ENCODE measurements at places on chromosomes 3 and 15.

DNA sequence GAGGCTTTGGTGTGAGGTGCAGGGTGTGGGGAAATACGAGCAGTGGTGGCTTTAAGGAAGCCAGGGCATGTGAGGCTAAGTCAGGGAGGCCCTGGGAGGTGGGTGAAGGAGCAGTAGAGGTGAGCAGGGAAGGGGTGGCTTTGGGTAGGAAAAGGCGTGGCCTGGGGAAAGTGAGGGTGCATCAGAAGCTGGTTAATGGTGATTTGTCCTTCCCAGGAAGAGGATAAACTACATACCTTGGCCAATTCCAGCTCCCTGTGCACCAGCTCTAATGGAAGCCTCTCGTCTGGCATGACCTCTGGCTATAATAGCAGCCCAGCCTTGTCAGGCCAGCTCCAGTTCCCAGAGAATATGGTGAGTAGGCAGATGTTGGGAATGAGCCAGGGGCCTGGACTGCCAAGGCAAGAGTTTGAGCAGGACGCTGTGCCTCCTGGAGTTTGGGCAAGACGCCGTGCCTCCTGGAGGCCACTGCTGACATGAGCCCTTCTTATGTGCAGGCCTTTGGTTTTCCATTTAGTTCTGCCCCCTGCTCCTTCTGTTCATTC is 41.3 kb downstream of the CDAN1 start:
- no peak for DNase-seq

DNA sequence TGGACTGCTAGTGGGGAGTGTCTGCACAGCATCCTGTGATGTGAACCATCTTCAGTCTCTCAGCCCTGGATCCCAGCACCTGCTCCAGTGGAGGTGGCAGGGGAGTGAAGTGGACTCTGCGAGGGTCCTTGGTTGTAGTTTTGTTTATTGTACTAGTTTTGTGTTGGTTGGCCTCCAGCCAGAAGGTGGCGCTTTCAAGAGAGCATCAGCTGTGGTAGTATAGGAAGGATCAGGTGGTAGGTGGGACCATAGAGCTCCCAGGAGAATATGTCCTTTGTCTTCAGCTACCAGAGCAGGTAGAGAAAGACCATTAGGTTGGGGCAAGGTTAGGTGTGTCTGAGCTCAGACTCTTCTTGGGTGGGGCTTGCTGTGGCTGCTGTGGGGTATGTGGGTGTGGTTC is 20.9 kb downstream of the NEK11 start:
- DNase-seq, result no peak

DNA sequence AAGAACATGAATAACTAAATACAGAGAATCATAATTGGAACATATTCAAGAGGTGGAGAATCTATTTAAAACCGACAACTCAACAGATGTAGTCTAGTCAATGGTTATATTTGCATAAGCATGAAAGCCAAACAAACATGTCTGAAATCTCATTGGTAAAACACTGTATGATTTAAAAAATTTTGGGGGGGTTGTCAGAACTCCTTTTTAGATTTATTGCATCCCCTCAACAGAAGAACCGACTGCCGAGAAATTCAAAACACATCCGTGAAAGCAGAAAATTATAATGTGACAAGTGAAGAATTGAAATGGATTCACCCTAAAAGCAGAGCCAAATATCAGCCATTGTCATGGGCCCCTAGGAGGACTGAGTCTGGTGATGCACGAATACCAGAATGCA is 633.4 kb upstream of the KCNMB2 start:
- DNase-seq, result no peak

DNA sequence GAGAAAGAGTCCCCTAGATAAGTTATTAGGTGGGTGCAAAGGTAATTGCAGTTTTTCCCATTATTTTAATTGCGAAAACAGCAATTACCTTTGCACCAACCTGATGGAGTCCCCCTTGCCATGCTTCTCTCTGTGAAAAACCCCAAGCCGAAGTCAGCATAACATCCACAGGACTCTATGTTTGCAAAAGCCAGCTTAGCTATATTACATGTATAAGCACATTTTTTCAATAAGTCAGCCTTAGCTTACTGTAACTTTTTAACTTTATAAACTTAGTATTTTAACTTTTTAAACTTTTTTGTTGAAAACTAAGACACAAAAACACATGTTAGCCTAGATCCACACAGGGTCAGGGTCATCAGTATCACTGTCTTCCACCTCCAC is 21.4 kb upstream of the MUC20 start:
- DNase-seq, result no peak

GRCh38 chr3:8173892-8174291 is 327.7 kb upstream of the LMCD1 start:
- no peak for DNase-seq

GRCh38 chr3:131723343-131723742 is 220.6 kb upstream of the MRPL3 start:
- no peak for DNase-seq

DNA sequence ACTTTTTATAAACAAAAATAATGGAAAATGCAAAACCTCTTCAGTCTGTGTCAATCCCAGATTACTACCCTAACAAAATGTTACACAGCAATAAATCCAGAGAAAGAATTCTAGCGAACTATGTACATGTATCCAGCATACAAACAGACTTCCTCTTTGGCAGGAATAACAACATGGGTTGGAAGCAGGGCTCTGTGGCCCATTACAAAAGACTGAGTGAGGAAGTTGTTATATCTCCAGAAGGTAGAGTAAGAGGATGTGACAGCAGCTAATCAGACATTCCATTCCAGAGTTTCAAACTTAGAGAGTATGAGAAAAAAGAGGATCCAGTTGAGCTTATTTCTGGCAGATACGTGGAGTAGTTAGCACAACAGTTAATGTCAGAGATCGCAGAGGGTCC is 294.0 kb upstream of the PLSCR5 start:
- no peak for DNase-seq

GRCh38 chr3:76500746-76501275 is 539.1 kb upstream of the ROBO2 start:
- no peak for DNase-seq

GRCh38 chr3:136343873-136344555 is 93.9 kb downstream of the PCCB start:
- DNase-seq, result no peak

- DNase-seq, result no peak
Measured at GRCh38 chr3:123310741-123311140, 109.0 kb downstream of the SEC22A start.

- no peak for DNase-seq
Measured at GRCh38 chr3:183328823-183329222, 75.8 kb downstream of the B3GNT5 start.

- DNase-seq, result no peak
Measured at GRCh38 chr3:171157286-171157685, 130.8 kb upstream of the SLC2A2 start.

- no peak for DNase-seq
Measured at GRCh38 chr3:12325586-12326515, 37.0 kb downstream of the PPARG start.

GRCh38 chr3:81545572-81545971 is 215.9 kb downstream of the GBE1 start:
- no peak for DNase-seq

DNA sequence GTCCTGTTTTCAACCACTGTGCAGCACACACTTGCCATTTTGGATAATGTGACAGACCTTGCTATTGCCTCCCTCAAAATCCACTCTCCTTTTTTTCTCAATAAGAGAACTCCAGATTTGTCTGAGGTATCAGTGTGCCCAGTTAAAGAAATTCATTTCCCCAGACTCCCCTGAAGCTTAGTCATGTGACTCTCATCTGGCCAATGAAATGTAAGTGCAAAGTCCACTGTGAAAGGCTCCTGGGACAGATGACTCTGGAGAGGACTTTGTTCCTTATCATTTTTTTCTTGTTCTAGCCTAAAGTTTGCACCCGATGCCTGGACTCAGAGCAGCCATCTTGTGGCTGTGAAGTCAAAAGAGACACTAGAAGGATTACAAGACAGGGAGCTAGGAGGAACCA is 268.6 kb upstream of the LRTM1 start:
- no peak for DNase-seq

- DNase-seq, result no peak
Measured at GRCh38 chr15:34018021-34018645, 20.9 kb downstream of the AVEN start.

GRCh38 chr15:41936649-41937567 is 35.4 kb downstream of the EHD4 start:
- peak; percentile 49 for DNase-seq

GRCh38 chr15:65903296-65904073 is 34.2 kb downstream of the RAB11A start:
- no peak for DNase-seq

GRCh38 chr3:9809615-9810432 is at the start of gene TTLL3:
TTLL3 (plus strand) TSS chr3:9810262; CDS start chr3:9810662, 400 bp downstream.
- DNase-seq, result no peak

GRCh38 chr3:38121832-38122461 is 15.0 kb downstream of the ACAA1 start:
- DNase-seq, result no peak

DNA sequence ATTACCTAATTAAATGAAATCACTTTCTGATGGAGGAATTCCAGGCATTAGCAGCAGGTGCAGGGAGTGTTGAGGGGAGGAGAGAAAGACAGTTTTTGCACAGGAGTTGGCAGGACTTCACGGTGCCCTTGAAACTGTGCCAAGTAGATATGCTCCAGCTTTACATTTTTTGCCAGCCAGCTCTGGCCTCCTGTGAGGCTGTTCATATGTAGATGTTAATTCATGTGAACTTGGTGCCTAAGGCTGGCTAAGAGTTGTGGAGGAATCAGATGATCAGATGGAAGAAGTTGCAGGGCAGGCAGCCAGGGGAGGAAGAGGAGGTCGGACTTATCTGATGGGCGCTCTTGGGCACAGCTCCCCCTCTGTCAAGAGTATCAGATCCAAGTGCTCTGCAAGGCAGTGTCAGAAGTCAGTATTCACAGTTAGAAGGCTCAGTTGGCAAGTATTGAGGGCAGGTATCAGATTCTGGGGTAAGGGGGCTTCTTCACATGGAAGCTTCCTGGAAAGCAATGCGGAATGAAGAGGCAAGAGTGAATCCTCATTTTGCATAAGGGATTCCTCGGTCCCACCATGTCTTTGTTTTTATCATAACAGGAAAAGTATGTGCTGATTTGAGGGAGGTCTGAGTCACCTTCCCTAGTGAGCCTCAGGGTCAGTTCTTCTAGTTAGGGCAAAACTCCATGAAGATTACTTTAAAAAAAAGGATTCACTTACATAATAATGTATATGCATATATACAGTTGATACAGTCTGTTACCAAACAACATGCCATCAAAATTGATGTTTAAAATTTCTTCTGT is 172.6 kb upstream of the UMPS start:
- DNase-seq, result no peak
